NCI-H187 treated with DMSO at 0.1 percent for 48 hours (cell line): ENCODE measurements at places on chromosomes 3 and 15.

- no peak for DNase-seq
Observed at GRCh38 chr3:16906682-16907081, 21.9 kb downstream of the PLCL2 start.

- no peak for DNase-seq
Observed at GRCh38 chr3:45055032-45055410, 28.9 kb downstream of the CLEC3B start.

- DNase-seq: no peak
Observed at GRCh38 chr15:38647683-38648082, 83.1 kb upstream of the RASGRP1 start.

GRCh38 chr3:66456711-66457173, 44.1 kb downstream of the LRIG1 start:
- no peak for DNase-seq

DNA sequence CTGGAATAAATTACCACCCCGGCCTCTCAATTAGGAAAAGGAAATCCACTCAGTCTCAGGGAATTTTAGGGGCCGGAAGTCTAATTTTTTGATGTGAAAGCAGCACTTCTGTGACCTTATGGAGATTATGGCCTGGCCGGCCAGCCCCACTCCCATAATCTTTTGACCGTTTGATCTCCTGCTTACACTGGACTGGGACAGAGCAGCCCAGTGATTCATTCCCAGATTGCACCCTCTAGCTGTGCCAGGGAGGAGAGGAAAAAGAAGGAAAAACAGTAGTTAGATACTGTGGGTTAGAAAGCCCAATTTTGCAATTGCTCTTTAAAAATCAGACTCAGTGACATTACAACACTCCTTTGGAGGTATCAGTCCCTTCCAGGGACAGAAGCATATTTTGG, 32.4 kb downstream of the GJD2 start:
- DNase-seq: no peak

DNA sequence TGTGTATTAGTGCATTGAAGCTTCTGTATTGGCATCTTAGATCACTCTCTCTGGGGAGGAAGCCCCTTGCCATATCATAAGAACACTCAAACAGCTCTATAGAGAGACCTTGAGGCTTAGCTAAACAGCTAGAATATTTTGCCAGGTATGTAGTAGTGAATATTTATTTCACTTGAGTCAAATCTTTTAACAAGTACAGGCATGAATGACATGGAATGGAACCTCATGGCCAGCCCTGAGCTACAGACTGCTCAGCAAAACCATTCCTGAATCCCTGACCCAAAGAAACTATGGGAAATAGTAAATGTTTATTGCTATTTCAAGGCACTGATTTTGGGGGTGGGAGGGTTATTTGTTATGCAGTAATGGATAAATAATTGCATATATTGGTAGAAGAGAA, 604.8 kb downstream of the MECOM start:
- DNase-seq: no peak

DNA sequence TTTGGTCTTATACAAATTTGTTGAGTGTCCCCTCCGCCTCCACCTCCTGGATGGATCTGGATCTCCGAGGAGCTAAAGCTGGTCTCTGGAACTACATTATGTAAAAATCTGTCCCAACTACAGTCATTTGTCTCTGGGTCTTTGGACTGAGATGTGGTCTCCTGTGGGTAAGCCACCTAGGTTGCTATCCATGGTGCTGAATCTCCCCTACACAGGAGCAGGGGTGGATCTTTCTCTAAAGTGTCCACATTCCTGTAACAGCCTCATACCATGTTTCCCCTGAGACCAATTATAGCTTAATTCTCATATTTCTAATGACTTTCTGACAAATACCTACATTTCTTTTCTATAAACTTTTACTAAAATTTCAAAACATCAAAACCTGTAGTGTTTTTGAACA, 625.8 kb downstream of the TAFA4 start:
- DNase-seq: no peak

- DNase-seq: no peak
Observed at GRCh38 chr3:61561374-61562041, at the start of gene PTPRG. TSS of gene PTPRG (plus strand) at chr3:61561571. CDS start at chr3:61562288, 717 bp downstream.

DNA sequence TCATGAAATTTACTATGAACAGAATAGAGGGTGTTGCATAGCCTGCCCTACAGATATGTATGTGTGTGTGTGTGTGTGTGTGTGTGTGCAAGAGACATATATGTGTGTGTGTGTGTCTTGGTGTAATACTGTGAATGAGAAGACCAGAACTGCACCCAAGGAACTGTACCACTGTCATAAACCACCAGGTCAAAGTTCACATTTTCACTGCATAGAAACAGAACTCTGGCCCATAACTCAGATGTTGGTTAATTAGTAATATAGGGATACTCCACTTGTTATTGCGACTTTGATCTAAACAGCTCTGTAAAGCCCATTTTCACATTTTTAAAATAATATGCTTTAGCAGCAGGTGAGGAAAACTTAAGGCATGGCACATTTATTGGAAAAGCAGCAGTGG, 111.8 kb downstream of the IGF2BP2 start:
- no peak for DNase-seq

DNA sequence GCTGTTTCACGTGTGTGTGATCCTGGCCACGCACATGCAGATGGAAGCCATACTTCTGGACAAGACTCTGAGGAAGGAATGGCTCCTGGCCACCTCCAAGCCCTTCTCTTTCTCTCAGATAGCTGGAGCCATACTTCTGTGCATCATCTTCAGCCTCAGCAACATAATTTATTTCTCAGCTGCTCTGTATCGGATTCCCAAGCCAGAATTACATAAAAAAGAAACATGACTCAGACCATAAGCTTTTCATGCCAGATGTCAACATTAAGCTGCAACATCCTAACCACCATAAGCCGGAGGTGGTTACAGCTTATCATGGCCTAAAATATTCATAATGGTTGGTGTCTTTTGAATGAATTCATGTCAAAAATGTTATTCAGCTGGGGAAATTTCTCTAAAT, 10.6 kb upstream of the KIF23 start:
- DNase-seq: no peak

DNA sequence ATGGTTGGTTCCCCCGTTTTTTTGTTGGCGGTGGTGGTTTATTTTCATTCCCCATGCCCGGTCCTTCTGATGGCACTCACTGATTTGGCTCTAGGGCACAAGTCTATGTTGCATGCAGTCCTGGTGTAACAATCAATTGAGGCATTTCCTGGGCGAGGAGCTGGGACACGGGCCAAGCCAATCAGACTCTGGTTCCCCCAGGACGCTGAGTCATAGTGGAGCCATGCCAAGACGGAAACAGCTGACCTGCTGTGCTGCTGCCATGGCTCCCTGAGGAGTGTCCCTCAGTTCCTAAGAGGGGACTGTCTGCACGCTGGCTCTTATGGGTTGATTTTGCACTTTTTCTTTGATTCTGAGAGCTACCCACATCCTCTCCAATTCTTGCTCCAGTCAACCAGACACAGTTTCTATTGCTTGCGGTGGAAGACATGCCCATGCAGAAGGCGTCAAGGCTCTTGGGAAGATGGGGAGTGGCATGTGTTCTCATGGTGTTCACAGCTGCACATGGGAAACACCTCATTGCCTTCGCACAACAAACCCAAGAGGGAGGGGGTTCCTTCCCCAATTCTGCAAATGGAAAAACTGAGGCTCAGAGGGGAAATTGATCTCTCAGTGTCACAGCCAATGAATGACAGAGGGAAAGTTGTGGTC, 28.3 kb upstream of the ALDH1L1 start:
- DNase-seq: no peak

DNA sequence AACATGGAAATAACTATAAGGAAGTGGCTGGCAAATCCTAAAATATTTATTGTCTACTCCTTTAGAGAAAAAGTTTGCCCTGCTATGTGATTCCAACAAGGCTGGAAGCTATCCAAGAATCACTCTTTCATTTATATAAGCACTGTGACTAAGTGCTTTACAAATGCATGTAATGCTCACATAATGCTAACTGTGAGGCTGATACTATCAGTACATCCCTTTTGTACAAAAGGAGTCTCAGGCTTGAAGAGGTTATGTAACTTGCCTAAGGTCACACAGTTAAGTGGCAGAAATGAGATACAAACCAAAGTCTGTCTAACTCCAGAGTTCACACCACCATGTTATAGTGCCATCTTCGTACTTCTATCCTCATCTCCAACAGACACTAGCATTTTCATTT, 17.0 kb downstream of the TOPBP1 start:
- DNase-seq: no peak

GRCh38 chr3:128464702-128465101, 2.0 kb downstream of the DNAJB8 start:
- DNase-seq: no peak

DNA sequence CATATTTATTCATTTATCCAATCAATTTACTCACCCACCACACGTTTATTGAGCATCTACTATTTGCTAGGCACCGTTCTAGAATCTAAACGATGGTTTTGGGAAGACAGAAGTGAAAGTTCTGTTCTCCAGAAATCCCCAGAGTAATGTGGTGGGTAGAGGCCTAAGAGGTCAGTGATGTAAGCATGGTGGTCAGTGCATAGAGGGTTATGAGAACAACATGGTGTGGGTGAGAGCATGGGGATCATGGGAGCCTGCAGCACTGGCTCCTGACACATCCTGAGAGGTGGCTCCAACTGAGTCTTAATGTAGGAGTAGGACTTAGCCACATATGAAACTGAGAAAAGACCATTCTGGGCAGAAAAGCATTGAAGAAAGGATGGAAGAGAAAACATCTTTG, 85.3 kb upstream of the TNFAIP8L3 start:
- no peak for DNase-seq

DNA sequence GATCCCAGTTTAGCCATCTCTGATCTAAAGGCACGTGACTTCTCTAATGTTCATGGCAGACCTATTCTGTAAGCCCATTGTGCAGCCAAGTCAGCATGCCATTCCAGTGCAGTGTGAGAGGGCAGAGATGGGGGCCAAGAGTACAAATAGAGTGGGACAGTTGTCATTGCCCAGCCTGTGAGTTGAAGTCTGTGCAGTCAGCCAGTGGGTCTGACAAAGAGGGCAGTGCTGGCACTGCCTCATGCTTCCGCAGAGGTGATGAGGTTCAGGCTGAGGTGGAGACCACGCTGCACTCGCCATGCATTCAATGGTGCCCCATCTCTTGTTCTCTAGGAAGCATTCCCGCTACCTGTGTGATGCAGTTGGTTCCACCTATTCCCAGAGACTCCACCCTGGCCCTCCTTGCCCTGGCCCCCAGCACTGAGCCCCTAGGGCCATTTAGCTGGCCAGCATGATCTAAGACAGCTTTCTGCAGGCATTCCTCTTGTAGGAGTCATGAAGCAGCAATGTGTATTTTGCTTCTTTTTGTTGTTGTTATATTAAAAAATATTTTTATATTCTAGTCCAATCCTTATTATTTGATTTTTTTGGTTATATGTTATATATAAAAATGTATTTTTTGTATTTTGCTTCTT, 3.7 kb downstream of the MRAS start:
- DNase-seq: no peak

DNA sequence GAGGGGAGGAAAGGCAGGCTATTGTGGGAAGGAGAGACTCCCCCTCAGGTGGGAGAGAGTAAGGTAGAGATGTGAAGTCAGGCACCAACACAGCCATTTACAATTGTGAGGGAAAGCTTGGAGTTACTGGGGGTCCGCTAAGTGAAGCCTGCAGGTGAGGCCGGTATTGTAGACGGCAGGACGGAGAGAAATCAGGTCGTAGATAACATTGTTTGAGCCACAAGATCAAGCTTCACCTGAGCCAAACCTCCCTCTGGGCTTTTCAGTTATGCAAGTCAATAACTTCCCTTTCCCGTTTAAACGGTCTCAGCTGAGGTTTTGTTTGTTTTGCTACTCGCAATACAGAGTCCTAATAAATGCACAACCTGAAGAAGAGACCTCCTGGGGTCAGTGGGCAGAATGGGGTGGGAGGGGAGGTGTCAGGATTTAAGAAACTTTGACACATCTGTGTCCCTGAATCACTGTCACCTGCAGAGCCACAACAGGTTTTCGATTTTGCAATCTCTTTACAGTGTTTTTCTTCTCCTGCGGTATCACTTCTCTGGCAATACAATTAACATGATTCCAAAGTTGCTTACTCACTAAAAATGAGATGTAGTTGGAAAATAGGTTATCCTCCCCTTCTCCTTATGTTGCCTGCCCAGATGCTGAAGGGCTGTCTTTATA, 72.0 kb upstream of the GLCE start:
- DNase-seq: no peak

- DNase-seq: no peak
Observed at GRCh38 chr15:101406036-101406435, 83.5 kb downstream of the PCSK6 start.

DNA sequence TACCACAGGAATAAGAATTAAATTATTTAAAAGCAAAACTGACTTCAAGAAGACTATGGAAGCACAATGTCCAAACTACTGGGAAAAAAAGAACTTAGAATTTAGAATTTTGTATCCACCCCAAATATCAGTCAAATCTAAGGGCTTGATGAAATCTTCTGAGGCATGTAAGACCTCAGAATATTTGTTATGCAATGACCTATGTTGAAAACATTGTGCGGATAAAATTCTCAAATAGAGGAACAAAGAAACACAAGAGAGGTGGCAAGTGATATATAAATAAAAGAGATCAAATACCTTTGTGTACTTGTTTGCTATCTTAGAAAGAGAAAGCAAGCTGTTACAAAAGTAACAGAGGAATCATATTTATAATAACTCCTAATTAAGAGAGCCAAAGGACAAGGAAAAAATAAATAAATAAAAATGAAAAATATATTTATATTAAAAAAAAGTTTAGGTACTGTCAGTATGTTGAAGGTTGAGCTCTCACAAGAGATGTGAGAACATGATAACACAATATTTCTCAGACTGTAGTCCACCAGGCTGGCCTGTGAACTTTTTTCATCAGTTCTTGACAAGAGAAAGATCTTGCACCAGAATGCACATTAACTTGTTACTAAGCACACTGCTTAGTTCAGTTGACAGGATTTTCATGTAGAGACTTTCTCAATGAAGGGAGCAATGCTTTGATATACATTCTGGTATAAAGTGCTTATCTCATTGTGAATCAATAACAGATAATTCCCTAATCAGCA, 50.0 kb downstream of the CPA3 start:
- DNase-seq: no peak

DNA sequence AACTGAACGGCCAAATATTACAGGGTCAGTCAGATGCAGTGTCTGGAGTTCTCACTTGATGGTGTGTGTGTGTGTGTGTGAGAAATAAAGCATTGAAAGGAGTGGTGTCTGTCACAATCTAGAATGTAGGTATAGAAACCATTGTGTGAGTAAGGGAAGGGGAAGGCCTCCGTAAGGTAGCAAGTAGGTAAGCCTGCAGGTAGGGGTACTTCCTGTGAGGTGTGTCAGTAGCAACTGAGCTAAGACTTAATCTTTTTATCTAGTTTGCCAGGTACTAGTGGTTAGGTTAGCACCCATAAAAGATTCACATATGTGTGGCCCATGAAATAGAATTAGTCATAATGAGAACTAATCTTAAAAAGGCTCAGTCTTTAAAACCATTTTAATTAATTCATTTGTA, 1517.8 kb downstream of the SI start:
- no peak for DNase-seq
